ENCODE measurements at places on chromosomes 2 and 18.

- no peak for DNase-seq
Measured at GRCh38 chr2:60540074-60540473, 13.4 kb downstream of the BCL11A start.

- DNase-seq: no peak
Measured at GRCh38 chr18:44065206-44065605, 615.5 kb upstream of the SETBP1 start.

DNA sequence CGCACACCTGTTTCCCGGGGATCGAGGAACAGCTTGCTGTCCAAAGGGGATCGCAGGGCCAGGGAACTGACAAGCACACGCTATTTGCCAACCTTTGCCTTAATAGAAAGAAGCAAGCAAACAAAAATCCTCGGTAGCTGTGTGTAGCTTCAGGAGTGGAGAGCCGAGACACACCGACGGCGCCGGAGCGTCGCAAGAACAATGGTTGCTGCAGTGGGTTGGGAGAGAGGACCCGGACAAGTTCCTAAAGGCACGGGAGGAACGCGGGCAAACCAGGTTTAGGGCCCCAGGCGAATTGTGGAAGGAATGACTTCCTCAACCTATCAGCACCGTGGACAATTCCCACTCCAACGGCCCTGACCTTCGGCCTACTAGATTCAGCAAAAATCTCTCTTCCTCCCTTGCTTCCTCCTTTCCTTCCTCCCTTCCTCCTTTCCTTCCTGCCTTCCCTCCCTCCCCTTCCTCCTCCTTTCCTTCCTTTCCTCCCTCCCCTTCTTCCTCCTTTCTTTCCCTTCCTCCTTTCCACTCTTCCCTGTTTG, 4.9 kb upstream of the NEUROD1 start:
- DNase-seq: no peak

DNA sequence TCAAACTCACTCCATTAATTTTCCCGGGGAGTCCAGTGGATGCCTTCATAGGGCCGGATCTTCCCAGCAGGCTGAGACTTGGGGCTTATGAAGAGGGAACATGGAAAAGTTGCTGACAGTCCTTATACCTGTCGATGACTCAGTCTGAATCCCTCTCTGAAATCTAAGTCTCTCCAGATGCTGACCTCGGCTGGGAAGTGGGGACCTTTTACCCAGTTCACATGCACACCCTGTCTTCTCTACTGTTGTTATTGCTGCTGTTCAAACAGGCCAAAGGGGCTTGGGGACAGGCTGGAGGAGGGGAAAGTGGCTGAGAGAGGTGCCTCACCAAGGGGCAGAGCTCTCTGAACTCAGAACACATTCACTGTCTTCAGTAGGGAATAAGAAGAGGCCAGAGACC, 4.1 kb upstream of the TNP1 start:
- DNase-seq: no peak

- DNase-seq: no peak
Measured at GRCh38 chr2:45886171-45886663, 234.7 kb downstream of the PRKCE start.

DNA sequence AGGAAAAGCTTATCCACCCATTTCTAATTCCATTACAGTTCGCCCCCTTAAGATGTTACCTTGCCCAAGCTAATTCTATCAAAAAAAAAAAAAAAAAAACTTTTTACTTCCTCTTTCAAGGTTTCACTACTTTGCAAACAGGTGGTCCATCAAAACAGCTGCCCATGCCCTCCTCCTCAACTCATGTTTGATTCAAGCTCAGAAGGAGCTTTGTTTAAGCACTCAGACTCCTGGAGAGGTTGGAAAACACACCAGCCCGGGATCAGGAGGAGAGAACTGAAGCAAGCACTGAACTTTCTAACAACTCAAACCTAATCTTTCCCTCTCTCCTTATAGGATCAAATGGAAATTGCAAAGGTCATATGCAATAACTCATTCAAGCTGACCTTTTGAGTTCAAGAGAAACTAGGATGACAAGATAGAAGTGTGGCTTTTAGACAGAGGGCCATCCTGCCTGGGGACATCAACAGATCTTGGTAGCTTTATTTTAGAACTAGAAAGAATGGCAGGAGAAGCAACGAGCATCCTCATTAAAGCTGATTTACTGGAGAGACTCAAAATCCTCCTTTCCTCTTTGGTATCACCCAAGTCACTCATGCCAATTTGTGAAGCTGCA, 28.3 kb upstream of the FZD7 start:
- DNase-seq: no peak

- DNase-seq: no peak
Measured at GRCh38 chr2:108412995-108413710, 35.4 kb downstream of the SULT1C4 start.
